COLO829 (cell line): ENCODE measurements at places on chromosomes 3 and 15.

- no peak for DNase-seq
Observed at GRCh38 chr3:138042043-138042442, 32.1 kb downstream of the CLDN18 start.

DNA sequence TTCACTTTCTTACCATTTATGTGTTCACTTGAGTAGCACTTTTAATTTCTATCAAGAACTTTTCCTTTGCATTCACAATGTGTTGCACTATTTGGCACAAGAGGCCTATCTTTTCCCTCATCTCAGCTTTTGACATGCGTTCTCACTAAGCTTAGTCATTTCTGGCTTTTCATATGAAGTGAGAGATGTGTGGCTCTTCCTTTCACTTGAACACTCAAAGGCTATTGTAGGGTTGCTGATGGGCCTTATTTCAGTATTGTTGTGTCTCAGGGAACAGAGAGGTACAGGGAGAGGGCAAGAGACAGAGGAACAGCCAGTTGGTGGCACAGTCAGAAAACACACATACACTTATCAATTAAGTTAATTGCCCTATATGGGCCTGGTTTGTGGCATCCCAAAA, 127.4 kb upstream of the MLF1 start:
- DNase-seq = no peak

DNA sequence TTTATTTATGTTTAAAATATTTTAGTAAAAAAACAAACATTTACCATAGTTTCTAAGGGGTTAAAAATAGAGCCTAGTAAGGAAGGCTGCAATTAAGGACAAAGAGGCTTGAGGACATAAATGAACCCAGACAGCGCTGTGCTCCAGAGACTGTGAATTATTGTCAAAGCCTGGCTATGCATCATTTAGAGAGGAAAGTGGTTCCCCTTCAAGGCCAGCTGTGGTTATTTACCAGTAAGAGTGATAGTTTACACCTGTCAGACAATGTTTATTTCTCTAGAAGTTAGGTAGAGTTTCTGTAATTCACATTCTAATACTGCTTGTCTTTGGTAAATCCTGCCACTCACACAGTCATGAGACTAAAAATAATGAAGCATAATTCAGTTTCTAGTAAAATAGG, 32.4 kb upstream of the PIK3R4 start:
- DNase-seq = no peak

- DNase-seq = peak; percentile 89
Observed at GRCh38 chr3:56131974-56132590, 336.2 kb downstream of the ERC2 start.

DNA sequence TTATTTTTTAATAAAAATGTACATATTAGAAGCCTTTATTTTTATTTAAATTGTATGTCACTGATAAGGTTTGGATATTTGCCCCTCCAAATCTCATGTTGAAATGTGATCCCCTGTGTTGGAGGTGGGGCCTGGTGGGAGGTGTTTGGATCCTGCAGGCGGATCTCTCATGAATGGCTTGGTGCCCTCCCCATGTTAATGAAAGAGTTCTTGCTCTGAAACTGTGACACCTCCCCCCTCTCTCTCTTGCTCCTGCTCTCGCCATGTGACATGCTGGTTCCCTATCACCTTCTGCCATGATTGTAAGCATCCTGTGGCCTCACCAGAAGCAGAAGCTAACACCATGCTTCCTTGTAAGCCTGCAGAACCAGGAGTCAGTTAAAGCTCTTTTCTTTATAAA, 13.0 kb downstream of the AGTR1 start:
- DNase-seq = no peak
